ENCODE measurements at places on chromosomes 2 and 18. TPM values are rescaled to one million over a fixed set of nuclear protein-coding genes. Genes with fewer than 3 reads are reported as not detected.

- DNase-seq, result peak; percentile 18
Measured at GRCh38 chr18:7259475-7259874, 28.6 kb downstream of the LRRC30 start.

DNA sequence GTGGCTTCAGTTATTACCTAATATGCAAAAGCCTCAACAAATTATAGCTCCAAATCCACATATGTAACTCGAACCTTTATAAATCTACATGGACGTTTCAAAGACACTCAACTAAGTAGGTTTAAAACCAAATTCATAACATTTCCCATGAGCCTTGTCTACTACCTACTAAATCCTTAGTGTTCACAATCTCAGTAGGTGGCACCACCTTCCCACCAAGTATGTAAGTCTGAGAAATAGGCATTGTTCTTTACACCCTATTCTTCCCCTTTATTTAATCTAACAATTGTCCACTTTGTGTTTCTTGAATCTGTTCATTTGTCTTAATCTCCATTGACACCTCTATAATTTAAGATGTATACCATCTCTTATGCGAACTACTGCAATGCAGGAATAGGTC, 4.6 kb downstream of the PIGN start:
- DNase-seq, result peak; percentile 17

DNA sequence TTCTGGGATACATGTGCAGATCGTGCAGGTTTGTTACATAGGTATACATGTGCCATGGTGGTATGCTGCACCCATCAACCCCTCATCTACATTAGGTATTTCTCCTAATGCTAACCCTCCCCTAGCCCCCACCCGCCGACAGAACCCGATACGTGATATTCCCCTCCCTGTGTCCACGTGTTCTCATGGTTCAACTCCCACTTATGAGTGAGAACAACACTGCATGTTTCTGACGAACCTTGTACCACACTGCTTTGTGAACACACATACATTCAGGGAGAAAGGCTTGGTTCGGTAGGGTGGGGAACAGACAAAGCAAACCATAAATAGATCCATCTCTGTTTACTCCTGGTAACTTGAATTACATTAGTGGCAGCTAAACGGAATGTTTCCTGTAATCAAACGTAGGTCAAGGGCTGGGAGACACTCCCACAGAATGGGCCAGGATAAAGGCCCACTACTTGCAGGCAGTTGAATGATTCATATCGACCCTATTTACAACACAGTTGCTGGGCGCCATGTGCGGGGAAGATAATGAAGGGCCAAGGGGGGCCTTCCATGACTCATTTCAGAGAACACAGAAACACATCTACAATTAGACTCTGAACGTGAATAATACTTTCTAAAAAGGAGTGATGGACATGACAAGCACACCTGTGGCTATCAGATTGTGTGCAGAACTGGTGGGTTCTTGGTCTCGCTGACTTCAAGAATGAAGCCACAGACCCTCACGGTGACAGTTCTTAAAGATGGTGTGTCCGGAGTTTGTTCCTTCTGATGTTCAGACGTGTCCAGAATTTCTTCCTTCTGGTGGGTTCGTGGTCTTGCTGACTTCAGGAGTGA, 56.8 kb upstream of the KIDINS220 start:
- peak; percentile 53 for DNase-seq

DNA sequence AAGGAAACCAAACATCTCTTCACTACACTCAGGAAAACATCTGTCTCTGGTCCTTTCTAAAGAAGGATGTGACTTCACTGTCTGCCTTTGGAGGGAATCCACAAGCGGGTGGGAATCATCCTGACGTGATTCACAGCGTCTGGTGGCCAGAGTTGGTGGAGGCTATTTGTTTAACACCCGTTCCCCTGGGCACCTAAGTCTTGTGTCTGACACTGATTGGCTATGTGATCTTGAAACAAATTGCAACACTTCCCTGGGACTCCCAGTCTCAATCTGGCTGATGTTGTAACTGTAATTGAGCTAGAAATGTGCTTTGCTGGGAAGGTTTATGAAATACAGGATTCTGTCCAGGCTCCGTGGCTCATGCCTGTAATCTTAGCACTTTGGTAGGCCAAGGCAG, 28.8 kb upstream of the SIX3 start:
- DNase-seq, result no peak

DNA sequence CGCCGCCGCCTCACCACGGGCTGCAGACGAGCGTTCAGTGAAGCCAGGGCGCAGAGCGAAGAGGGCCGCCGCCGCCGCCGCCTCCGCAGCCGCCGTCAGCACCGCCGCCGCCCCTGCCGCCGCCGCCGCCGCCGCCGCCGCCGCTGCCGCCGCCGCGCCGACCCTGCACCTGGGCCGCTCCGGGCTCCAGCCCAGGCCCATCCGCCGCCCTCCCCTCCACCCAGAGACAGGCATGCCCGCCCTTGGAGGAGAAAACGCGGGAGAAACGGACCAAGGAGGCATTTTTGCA, 3.0 kb downstream of the POU3F3 start:
- DNase-seq, result no peak

GRCh38 chr2:186327251-186327868, 158.7 kb upstream of the ZC3H15 start:
- DNase-seq, result no peak

GRCh38 chr18:75363446-75364225, 63.9 kb downstream of the SMIM21 start:
- DNase-seq, result no peak

DNA sequence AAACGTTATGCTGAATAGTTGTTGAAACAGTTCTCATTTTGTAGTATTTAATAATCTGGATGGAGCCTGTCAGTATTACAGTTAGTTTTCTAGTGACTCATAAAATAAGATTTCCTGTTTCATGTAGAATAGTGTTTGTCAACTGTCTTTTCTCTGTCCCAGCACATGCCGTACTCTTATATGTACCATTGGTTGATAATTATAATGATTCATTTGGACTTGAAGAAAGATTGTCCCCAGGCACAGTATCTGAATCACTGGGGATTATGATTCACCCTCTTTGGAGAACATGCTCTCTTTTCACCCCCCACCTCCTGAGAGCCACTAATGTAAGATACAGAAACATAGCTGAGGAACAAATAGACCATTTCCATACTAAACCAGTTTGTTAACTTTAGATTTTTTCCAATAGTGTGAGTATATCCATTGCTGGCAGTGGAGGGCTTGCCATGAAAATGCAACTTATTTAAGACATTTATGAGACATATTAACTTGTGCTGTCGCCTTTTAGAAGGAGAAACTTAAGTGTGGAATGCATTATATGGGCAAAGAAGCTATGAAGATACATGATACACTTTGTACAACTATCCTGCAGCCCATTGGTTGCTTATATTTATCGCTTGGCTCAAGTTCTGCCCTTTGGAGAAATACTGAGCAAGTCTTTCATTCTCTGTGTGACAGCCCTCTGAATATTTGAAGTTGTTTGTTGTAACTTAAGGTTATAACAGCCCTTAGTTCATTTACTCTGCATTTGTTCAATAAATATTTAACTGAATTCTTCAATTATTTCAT, 12.4 kb downstream of the COPS8 start:
- DNase-seq, result peak; percentile 89

DNA sequence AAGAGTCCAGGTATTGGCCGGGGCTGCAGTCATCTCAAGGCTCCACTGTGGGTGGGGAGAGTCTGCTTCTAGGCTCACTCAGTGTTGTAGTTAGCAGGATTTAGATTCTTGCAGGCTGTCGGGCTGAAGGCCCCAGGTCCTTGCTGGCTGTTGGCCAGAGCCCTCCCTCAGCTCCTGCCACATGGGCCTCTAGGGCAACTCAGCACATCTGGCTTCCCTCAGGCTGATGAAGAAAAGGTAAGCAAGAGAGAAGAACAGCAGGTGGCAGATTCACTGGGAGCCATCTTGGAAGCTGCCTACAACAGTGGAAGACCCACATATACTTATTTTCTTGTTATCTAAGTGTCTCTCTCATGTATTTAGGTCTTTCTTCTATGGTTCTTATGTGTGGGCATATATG, 4.3 kb downstream of the MRPS9 start:
- no peak for DNase-seq

DNA sequence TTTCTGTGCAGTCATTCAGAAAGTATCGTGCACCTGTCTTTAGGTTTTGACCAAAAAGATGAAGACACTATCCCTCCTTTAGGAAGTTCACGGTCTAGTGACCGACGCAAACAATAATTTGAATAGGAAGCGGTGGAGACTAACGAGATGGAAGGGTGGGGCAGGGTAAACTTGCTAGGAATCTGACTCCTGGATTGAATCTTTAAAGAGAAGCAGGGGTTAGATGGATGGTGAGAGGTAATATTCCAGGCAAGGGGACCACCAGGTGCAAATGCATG, 651 bp upstream of the TXNL1 start:
- no peak for DNase-seq

- DNase-seq, result no peak
Measured at GRCh38 chr2:127620866-127621265, 25.1 kb upstream of the GPR17 start.

GRCh38 chr18:77820472-77820871, 570.8 kb downstream of the GALR1 start:
- DNase-seq, result no peak

DNA sequence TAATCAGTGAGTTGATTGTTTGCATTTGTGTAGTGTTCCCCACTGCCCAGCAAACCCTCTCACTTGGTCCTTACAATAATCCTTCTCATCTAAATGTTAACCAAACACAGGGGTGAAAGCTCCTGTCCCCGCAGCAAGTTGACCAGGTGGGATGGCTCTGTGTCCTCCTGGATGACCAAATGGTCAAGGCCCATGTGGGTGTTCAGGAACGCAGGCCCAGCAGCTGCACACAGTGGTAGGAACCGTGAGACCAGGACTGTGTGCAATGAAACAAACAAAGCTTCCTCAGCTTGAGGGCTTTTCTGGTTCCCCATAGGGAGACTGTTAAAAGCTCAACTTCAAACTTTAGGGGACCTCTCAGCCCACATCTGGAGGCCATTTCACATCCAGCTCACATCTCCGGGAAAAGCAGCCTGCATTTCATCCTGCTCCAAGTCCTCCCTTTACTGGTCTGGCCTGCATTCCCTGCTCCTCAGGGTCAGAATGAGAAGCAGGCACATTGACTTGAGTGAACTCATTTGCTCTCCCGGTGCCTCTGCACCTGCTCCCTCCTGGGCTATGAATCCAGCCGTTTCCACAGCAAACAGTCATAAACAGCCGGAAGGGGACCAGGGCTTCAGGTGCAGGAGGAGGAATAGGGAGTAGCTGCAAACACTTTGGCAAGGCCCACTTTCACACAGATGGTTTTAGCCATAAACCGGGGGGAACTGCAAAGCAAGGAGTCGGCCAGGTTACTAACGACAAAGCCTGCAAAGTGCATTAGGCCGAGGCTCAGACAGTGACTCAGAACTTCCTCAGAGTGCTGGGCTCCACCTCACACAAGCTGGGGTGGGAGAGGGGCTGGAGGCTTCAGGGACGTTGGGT, 144.7 kb downstream of the CAPN13 start:
- peak; percentile 8 for DNase-seq

DNA sequence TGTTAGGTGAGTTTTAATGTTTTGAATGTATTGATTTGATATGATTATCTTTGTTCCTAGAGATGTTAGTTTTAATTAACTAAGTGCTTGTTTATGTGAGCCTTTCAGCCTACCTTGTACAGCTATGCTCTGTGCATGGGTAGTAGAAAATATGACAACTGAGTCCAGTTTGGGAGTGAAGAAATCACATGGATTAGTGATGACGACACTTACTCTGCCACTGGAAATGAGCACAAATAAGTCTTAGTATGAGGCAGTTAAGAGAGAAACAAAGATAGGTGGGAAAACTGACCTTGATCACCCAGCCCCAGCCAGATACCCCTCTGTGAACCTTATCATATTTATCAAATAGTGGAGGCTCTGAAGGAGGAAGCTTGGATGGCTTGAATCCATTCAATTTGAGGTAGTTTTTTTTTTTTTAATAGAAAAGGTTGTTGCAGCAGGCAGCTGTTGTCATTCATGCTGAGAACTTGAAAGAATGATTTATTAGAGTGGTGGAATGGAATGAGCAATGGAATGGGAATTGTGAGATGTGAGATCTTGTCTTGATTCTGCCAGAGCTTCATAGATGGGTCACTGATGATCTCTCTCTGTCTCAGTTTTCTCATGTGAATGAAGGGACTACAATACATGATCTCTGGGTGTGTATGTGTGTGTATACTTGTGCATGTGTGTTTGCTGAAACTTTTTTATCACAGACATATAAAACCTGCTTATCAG, 96.4 kb downstream of the MAP3K20 start:
- no peak for DNase-seq

GRCh38 chr2:136351684-136352083, 233.7 kb upstream of the CXCR4 start:
- DNase-seq, result no peak

DNA sequence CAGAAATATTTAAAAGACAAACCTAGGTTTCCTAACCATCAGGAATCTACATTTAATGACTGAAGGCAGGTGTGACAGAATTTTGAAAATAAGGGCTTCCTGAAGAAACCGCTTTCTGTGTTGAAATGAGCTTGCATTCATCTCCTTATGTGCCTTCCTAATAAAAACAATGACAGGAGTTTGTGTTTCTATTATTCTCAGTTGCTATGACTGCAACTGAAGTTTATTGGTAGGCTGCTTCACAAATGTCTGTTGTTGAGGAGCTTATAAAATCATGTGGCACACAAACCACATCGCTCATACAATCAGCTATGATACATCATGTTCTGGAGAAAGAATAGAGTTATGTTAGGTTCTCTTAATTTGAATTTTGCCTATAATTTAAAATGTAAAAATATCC, 362.7 kb upstream of the SLC8A1 start:
- DNase-seq, result no peak

DNA sequence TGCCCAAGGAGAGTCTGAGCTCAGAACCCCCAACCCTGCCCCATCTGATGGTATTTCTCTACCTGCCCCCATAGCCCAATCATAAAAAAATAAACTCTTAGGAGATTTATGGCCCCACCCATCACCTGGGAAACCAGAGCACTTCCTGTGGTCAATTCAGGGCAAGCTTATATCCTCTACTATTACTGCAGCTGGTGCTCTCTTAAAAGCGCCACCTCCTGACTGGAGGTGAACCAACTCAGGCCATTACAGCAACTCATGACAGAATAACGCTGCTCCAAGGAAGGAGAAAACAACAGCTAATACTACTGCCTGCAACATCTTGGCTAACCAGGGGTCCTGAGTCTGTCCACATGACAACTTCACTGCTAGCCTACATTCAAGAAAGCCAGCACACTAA, 195.7 kb downstream of the MTCL1 start:
- no peak for DNase-seq

Gene PSTPIP2
- 0.68 TPM for total RNA-seq

Gene APLF
- 3.2 TPM for total RNA-seq

Gene GKN1
- total RNA-seq, result not detected

Gene NMUR1
- 0.05 TPM for total RNA-seq

Gene HOXD10
- 15.2 TPM for total RNA-seq

Gene MC2R
- total RNA-seq, result not detected

Gene DTNA
- total RNA-seq, result 2.9 TPM

Gene TMEM169
- total RNA-seq, result 0.85 TPM

Gene NAGK
- 46.5 TPM for total RNA-seq

Gene ALPG
- total RNA-seq, result 0.05 TPM

Gene EPB41L3
- 42.1 TPM for total RNA-seq

Gene OBSL1
- total RNA-seq, result 38.8 TPM

Gene SPATA3
- total RNA-seq, result not detected

Gene SERPINB12
- not detected for total RNA-seq

Gene PLCL1
- 0.51 TPM for total RNA-seq
